ENCODE measurements at places on chromosomes 1 and 21.
A peak's percentile ranks its signal among the peaks of the same experiment; 100 is the strongest.

GRCh38 chr1:79568411-79568810 is 561.9 kb upstream of the ADGRL4 start:
- no peaks in the 10 kb centered on the region for H3K4me1 ChIP-seq
- no peak overlapping the region for H3K4me3 ChIP-seq
- no peaks in the 10 kb centered on the region for H3K27me3 ChIP-seq

DNA sequence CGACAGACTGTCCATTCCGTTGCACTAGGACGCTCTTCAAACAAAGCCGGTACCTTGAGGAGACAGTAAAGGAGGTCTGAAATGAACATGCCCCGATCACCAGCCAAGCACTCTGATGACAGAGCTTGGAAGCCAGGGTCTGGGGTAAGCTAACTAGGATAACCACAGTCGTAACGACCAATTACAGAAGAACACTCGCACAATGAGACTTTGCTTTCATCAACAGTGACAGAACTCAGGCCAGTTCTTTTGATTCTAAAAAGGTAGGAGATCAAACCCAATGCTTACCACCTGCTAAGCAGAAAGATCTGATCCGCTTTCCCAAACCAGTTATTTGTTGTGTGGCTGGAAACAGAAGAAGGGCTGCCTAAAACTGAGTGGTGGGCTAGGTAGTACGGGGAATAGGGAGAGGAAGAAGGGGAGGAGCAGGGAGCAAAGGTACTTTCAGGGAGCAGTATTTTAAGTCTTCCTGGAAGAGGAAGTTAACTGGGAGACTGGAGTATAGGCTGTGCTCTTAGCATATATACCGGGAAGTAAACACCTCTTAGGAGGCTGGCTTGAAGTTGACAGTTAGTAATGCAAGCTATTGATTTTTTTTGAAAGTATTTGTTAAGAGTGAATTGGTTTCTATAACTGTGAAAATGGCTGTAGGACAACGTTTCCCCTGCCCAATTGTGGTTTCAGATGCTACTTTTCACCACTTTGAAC is 38.4 kb downstream of the UCK2 start:
- no peaks in the 10 kb centered on the region for H3K27me3 ChIP-seq
- H3K4me1 ChIP-seq = peaks cover 19% of the 10 kb centered on the region
- H3K4me3 ChIP-seq = no peak overlapping the region

DNA sequence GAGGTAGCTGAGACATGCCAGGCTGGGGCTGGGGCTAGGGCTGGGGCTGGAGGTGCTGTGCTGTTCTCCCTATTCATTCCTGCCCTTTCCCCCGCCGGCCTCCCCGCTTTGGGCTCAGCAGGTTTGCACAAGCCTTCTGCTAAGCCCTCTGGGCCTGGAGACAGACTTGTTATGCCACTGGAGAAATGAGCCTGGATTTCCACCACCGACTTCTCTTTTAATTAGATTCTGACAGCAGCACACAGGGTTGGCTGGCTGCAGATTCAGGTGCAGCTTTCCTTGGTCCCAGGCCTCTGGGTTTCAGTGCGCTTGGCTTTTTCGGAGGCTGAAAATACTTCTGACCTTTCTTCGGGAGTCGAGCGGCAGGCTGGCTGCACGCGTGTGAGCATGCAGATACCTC is 71.5 kb upstream of the ACTL8 start:
- H3K27ac ChIP-seq = no peak overlapping the region
- peaks cover 32% of the 10 kb centered on the region for H3K36me3 ChIP-seq
- H3K4me3 ChIP-seq = no peak overlapping the region
- no peaks in the 10 kb centered on the region for H3K27me3 ChIP-seq
- no peak for DNase-seq
- H3K4me1 ChIP-seq = peaks cover 5% of the 10 kb centered on the region

DNA sequence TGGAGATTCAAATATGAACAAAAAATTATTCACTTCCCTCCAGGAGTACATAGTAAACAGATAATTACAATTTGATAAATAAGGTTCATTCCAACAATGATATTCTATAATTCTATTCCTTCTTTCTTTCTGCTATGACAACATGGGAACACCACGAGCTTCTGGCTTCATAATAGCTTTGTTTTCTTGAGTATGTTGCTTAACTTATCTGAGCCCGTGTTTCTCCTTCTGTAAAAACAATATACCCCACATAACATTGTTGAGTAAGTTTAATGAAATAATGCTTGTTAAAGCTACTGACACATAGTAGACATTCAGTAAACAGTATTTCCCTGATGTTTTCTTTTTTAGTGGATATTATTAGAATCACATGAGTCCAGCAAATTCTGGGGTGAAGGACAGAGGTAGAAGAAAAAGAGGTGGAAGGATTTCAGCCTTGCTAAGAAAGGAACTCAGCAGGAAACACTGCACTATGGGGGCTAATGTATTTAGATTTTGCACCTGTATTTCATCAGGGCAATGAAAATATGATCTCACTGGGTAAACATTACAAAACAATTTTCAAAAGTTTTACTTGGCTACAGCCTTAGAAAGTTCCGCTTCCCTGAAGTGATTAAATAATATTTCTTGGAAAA is 430.8 kb upstream of the C1orf87 start:
- no peaks in the 10 kb centered on the region for H3K36me3 ChIP-seq
- no peak overlapping the region for H3K27ac ChIP-seq
- no peaks in the 10 kb centered on the region for H3K27me3 ChIP-seq
- DNase-seq = no peak
- no peaks in the 10 kb centered on the region for H3K4me1 ChIP-seq

GRCh38 chr1:192357924-192358323 is 41.1 kb downstream of the RGS21 start:
- DNase-seq = no peak
- no peak overlapping the region for H3K27ac ChIP-seq
- H3K27me3 ChIP-seq = no peaks in the 10 kb centered on the region
- H3K4me3 ChIP-seq = no peak overlapping the region
- H3K4me1 ChIP-seq = no peaks in the 10 kb centered on the region

DNA sequence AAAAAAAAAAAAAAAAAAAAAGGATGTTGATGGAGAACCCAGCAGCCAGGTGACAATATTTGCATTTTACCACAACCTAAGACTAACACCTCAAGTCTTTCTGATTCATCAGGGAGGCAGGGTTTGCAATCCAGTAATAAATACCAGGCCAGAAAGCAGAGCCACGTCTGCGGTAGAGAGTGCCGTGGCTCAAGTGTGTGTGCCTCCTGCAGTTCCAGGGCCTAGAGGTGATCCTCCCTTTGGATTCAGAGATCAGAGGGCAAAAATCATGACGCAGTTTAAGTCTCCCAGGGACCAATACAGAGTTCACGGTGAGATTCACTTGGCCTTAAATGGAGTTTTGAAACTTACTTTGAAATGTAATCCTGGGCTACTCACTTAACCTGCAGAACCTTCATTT is 34.9 kb downstream of the TMCO4 start:
- no peaks in the 10 kb centered on the region for H3K4me1 ChIP-seq
- no peaks in the 10 kb centered on the region for H3K27me3 ChIP-seq
- no peak overlapping the region for H3K4me3 ChIP-seq
- H3K36me3 ChIP-seq = no peaks in the 10 kb centered on the region

DNA sequence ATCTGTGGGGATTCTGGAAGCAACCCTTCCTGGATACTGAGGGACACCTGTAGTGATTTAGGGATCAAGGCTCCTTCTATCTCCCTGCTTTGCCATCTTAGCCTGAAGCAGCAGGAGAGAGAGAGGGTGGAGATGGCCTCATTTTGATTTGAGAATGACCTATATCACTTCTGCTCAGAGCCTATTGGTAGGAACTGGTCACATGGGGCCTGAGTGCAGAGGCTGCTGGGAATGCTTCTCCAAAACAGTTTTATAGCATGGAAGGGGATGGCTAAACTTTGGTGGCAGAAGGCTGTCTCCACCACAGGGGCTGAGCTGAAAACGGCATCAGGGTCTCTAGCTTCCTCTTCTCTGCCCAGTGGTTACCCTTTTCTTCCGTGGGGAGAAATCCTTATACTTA is 105.8 kb downstream of the TBX19 start:
- no peak for DNase-seq
- peaks cover 6% of the 10 kb centered on the region for H3K4me1 ChIP-seq
- H3K27me3 ChIP-seq = peaks cover 3% of the 10 kb centered on the region

GRCh38 chr1:80675454-80675853 is 1125.3 kb upstream of the ADGRL2 start:
- no peaks in the 10 kb centered on the region for H3K27me3 ChIP-seq
- no peak overlapping the region for H3K4me3 ChIP-seq
- H3K36me3 ChIP-seq = no peaks in the 10 kb centered on the region
- H3K27ac ChIP-seq = no peak overlapping the region

DNA sequence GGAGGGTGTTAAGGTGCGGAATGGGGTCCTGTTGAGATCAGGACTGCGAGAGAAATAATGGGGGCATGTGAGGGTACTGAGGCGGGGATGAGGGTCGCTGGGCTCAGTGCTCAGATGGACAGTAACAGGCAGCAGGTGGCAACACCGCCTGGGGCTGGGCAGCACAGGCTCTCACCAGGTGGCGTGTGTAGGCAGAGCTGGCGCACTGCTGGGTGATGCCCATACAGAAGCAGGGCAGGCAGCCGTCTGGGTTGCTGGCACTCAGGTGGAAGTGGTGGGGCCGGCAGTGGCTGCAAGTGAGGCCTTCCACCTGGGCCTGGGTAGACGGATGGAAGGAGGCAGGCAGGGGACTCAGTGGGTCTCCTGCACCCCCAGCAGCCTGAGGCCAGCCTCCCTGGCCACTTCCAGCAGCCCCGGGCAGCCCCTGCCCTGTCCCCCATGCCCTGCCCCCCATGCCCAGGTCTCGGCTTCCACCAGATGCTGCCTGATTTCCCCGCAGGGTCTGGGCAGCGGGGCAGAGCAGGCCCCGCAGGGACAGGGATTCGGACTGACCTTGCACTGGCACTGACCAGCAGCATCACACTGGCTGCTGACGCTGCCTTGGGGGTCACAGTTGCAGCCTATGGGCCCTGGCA is 60.5 kb downstream of the LDLRAD2 start:
- H3K36me3 ChIP-seq = peaks cover 92% of the 10 kb centered on the region
- peaks cover 7% of the 10 kb centered on the region for H3K4me1 ChIP-seq
- no peak for DNase-seq

DNA sequence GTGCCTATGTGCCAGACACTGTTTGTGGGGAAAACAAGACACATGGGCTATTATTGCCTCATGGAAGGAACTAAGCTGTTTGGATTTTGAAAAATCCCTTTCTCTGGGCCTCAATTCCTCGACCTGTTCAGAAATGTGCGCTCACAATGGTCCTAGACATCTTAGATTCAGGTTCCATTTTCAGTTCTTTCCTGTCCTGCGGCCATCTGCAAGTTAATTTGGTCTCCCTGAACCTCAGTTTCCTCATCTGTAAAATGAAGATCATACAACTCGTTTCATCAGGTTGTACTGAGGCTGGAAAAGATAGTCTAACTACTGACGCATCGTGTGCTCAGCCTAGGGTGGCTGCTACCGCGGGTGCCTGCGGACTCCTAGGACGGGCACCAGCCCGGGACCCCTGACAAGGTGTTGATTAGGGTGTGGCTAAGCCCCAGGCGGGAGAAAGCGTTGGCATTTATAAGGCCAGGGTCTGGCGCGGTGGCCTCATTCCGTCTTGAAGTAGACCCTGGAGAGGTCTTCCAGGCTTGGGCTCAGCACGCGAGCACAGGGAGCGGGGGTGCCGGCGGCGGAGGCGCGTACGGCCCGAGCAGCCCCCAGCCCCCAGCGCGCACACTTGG is 493 bp upstream of the ELOA start:
- peak overlapping the region; percentile 91 for H3K4me3 ChIP-seq
- H3K27me3 ChIP-seq = no peaks in the 10 kb centered on the region
- H3K27ac ChIP-seq = peak overlapping the region; percentile 91
- peaks cover 2% of the 10 kb centered on the region for H3K36me3 ChIP-seq
- DNase-seq = no peak
